ENCODE measurements at places on chromosomes 13 and 19. TPM values are rescaled to one million over a fixed set of nuclear protein-coding genes. Genes with fewer than 3 reads are reported as not detected.

CPB2 gene
- total RNA-seq = not detected

NLRP4 gene
- total RNA-seq = not detected

KLK2 gene
- not detected for total RNA-seq

B3GNT8 gene
- total RNA-seq = under 0.01 TPM

LCP1 gene
- not detected for total RNA-seq

NKG7 gene
- total RNA-seq = not detected

SMIM24 gene
- not detected for total RNA-seq
